ENCODE measurements at places on chromosomes 4 and X.

DNA sequence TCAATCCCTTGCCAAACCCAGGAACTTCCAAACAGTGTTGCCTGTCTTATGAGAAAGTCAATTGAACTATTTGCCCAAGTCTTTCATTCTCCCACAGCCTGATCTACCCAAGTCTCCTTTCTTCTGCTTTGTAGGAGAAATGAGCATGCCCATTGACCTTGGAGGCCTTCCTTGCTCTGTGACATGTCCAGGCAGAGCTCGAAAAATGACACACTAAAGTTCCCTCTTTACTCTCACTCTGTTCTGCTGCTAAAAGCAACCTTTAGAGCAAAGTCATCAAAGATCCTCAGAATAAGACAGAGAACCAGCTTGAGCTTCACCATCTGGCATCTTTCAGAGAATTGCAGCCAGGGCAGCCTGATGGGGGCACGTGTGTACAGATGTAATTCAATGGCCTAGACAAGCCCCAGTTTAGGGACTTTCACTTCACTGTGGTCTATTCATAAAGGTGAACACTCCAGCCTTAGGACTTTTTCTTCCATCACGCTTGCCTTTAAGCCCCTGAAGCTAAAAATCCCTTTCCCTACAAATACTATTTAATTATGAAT, 136.4 kb downstream of the AMELX start:
- no peak for DNase-seq

DNA sequence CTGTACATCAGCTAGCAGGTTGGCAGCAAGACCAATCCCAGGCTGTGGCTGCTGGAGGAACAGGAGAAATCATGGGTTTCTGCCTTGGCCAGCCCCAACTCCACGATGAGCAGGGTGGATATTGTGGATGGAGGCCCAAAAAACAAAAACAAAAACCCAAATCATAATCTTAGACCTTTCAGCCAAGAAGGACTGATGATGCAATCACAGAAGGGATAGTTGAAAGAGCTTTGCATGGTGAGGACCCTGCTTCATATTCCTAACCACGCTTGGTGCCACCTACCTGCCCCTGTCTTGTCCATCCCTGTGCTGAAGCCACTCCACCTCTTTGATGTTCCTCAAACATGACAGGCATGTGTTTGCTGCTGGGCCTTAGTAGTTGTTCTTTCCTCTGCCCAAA, 68.8 kb upstream of the CT45A1 start:
- DNase-seq, result no peak

- no peak for DNase-seq
These were observed 21.6 kb downstream of the ADD1 start for GRCh38 chr4:2865196-2865780.

DNA sequence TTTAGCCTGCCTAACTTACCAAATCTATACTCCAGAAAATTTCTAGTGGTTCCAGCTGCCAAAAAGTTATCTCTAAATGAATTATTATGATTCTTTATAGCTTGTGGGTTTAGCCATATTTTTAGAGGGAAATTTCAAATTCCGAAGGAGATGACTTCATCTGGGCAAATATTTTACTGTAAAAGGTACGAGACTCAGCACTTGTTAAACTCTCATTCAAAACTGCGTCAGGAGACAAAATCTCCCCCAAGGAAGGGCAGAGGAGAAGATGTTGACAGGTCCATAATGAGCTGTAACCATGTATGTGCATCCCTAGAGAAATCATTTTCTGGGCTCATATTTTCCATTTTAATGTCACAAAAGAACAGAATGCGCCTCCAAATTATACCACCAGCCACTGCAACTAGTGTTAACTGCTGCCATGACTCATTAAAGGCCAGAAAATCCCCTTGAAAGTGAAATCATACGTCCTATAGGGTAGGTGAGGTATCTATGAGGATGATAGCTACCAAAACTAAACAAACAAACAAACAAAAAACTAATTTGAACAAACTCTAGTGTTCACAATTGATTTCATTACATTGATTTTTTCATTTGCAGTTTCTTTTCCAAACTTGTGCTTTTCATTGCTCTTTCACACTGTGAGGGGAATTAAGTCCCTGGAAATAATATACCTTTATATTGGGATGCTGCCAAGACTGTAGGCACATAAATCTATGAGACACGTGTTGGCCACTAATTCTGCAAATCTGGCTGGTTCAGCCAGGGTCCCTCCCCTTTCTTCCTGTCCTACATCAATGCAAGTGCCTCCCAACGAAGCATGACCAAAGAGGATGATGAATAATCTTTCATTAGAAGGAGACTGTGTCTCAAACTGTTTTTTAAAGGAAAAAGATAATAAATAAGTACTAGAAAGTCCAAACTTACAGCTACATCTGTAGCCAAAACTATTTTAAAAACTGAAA, 85.8 kb downstream of the ARHGAP6 start:
- no peak for DNase-seq

DNA sequence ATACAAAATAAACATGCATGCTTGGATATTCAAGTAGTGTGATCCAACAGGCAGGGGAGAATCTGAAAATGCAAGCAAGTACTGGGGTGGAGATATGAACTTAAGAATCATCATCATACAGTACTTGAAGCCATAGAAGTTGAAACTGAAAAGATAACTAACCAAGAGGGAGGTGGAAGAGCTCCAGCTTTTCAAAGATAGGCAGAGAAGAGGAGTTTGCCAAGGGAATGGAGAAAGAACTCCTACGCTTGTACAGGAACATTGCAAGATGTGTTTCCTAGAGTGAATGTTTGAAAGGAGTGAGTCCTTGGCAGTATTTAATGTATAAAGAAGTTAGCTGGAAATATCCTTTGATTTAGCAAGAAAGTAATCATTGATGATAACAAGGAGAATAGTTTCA, 106.2 kb upstream of the FRMPD4 start:
- DNase-seq, result no peak

DNA sequence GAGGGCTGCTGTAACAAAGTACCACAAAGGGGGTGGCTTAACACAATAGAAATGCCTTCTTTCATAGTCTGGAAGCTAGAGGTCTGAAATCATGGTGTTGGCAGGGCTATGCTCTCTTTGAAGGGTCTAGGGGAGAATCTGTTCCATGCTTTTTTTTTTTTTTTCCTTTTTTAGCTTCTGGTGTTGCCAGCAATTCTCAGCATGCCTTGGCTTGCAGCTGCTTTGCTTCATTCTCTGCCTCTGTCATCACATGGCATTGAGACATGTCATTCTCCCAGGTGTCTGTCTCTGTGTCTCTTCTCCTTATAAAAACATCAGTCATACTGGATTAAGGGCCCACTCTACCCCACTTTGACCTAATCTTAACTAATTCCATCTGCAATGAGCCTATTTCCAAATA, 78.6 kb upstream of the BOD1L1 start:
- no peak for DNase-seq

DNA sequence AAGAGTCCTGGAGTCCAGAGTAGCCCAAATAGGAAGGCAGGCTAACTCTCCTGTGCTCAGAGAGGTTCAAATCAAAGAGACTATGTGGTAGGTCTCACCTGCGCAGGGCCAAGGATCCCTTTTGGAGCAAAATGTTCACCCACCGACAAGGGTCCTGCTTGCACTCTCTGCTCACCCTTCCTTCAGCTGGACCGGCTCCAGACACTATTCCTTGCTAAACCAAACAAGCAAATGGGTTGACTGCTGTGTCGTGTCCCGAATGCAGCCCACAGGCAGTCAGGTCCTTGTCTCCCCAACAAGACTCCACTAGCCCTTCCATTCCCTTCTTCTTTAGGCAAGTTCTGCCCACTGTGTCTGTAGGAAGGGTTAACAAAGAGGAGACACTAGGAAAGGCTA, 760 bp downstream of the TRMT2B start:
- peak; percentile 3 for DNase-seq

GRCh38 chr4:74473155-74473811, 28.3 kb downstream of the AREG start:
- no peak for DNase-seq

DNA sequence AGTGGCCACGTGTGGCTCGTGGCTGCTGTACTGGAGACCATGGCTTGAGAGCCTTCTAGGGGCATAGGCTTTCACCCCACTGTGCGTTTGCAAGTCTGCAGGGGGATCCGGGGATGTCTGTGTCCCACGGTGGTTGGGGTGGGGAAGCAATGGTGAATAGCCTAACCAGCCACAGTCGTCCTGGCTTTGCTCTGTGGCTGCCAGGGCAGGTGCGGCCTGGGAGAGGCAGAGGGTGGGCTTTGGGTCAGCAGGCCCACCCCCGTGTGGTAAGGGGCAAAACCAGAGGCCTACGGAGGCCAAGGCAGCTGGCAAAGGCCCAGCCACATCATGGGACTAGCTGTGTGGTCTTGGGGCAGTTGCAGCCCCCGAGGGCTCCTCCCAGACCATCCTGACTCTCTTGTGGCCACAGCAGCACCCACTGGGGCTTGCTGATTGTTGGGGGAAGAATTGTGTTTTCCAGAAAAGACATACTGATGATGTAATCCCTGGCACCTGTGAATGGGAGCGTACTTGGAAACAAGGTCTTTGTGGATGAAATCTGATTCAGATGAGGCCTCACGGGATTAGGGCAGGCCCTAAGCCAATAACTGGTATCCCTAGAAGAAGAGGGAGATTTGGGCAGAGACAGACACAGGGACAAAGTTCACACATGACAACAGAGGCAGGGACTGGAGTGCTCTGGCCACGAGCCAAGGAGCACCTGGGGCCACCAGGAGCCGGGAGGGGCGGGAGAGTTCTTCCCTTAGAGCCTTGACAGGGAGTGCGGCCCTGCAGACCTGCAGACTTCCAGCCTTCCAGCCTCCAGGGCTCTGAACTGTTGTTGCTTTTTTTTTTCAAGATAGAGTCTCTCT, 2.9 kb downstream of the CPZ start:
- DNase-seq, result no peak

GRCh38 chrX:13094828-13095341, 50.5 kb upstream of the FAM9C start:
- no peak for DNase-seq

DNA sequence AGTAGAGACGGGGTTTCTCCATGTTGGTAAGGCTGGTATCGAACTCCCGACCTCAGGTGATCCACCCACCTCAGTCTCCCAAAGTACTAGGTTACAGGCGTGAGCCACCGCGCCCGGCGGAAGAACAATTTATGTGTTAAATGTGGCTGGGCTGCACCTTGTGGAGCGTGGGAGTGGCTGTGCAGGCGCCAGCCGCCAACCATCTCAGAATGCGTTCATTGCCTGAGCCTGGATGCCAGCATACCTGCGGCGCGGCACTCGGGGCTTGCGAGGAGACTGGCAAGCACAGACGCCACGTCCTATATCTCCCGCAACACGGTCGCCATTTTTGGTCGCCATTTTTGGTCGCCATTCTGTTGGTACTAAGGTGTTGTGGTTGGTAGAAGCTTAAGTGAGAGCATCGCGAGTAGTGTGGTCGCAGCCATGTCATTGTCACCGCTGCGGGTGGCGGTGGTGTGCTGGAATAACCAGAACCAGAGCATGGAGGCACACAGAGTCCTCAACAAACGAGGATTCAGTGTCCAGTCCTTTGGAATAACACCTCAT, 193.6 kb upstream of the HTR2C start:
- no peak for DNase-seq

- DNase-seq, result no peak
These were observed 963.3 kb upstream of the GRIA3 start for GRCh38 chrX:122220644-122221373.

DNA sequence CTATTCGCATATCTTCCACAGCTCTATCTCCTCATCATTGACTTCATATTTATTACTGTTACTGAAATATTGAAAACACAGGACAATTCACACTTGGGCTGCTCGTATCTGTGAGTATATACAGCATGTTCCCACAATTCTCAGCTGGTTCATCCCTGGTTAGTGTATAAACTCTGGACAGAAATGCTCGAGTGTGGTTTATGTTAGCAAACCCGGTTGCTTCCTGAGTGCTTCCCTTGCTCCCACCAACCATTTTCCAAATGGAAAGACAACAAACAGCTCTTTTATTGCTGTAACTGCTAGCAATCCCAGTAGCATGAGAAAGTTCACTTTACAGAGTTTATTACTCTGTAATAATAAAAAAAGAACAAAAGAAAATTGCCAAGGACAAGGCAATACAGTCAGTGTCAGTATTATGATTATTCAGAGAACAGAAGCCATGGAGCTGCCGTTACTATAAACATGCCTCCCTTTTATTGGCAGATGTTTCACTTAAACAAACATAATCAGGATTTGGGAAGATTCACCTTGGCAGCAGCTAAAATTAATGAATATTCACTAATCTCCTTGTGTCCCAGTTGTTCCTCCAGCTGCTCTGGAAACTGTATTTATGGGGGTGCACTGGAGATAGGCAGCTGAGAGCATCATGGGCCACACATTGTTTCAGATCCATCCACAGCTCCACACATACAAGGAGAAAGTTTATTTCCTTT, 134.1 kb upstream of the GUCY1A1 start:
- DNase-seq, result no peak

DNA sequence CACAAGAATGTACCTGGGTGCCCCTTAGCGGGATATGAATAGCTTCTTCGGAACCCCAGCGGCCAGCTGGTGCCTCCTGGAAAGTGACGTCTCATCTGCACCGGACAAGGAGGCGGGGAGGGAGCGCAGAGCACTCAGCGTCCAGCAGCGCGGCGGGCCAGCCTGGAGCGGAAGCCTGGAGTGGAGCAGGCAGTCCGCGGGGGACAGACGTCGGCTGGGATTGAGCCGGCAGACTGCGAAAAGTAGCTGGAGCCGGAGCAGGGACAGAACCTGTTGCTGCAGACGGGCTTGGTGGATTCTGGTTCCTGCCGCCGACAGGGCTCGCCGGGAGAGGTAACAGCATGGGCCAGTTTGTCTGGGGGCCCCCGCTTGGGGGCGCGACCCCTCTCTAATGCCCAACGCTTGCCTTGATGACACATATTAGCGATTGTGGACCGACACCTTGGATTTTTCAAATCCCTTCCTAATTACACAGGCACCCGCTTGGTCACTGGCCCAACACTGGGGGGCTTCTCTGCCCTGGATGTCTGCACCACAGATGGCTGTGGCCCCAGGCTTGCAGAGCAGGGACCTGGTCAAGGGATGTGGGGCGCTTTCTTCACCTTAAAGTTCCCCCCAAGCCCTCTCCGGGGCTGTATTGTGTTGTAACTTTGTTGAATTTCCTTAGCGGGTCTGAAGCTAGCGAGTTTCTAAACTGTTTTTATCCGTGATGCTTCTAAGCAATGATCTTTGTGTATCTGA, at the start of gene NPFFR2:
NPFFR2 (plus strand) TSS at position 133 of the 741 bp plus-strand sequence. CDS start 96,592 bp downstream, outside the sequence.
- no peak for DNase-seq

- DNase-seq, result no peak
These were observed 11.6 kb upstream of the TTC29 start for GRCh38 chr4:146957237-146957636.

All from activated CD4-positive, alpha-beta T cell treated with anti-CD3 and anti-CD28 coated beads for 48 hours (primary cell).